Tibial artery (tissue), 4 donors: ENCODE measurements at places on chromosomes 16 and 17.

DNA sequence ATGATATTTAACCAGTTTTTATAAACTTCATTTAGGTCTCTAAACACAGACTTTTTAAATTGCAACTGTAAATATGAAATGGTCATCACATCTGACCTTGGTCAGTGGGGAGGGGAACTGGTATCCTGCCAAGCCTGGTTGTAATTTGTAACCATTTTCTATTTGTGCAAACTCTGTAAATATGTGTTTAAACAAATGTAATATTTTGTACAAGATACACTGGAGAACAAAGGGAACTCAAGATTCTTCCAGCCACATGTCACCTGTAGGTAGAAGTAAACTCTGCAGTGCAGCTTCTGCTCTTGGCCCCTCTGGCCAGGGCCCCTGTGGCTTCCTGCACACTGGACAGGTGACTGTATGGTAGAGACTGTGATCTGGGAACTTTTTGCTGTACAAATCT, 35.8 kb downstream of the AKAP1 start:
- DNase-seq, result no peak
- H3K4me3 ChIP-seq, result no peak overlapping the region
- peaks cover 90% of the 10 kb centered on the region for H3K36me3 ChIP-seq
- no peaks in the 10 kb centered on the region for H3K27me3 ChIP-seq
- no peaks in the 10 kb centered on the region for H3K4me1 ChIP-seq

GRCh38 chr16:89317101-89317671, 99.7 kb downstream of the ZNF778 start:
- H3K4me3 ChIP-seq, result no peak overlapping the region
- no peaks in the 10 kb centered on the region for H3K27me3 ChIP-seq
- H3K4me1 ChIP-seq, result peaks cover 58% of the 10 kb centered on the region
- no peak for DNase-seq
- peaks cover 9% of the 10 kb centered on the region for H3K36me3 ChIP-seq

DNA sequence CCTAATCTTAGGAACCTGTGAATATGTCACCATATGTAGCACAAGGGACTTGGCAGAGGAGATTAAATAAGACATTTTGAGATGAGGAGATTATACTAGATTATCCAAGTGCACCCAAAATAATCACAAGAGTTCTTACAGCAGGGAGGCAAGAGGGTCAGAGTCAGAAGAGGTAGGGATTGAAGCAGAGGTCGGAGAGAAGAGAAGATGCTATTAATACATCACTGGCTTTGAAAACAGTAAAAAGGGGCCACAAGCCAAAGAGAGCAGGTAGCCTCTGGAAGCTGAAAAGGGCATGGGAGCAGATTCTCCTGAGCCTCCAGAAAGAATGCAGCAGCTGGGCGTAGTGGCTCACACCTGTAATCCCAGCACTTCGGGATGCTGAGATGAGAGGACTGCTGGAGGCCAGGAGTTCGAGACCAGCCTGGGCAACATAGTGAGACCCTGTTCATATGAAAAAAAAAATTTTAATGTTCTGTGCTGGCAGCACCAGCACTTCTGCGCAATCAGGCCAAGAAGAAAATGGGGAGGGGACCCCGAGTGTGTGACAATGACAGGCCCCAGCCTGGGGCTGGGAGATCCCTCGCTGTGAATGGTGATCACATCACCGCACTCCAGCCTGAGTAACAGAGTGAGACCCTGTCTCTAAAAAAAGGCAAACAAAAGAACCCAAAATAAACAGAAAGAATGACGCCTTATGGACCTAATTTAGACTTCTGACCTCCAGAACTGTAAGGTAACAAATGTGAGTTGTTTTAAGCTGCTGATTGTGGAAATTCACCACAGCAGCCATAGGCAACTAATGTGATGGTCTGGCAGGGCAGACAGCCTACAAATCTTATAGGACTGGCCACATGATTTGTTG, 275.4 kb downstream of the MRTFB start:
- no peaks in the 10 kb centered on the region for H3K4me1 ChIP-seq
- no peak for DNase-seq
- H3K4me3 ChIP-seq, result no peak overlapping the region
- no peaks in the 10 kb centered on the region for H3K36me3 ChIP-seq
- H3K27me3 ChIP-seq, result no peaks in the 10 kb centered on the region
- no peak overlapping the region for H3K27ac ChIP-seq

- no peak overlapping the region for H3K4me3 ChIP-seq
- no peak overlapping the region for H3K27ac ChIP-seq
- no peaks in the 10 kb centered on the region for H3K4me1 ChIP-seq
- H3K27me3 ChIP-seq, result peaks cover 4% of the 10 kb centered on the region
Measured at GRCh38 chr17:27993723-27994310, 48.7 kb upstream of the NLK start.

- H3K36me3 ChIP-seq, result no peaks in the 10 kb centered on the region
- DNase-seq, result no peak
- H3K4me1 ChIP-seq, result no peaks in the 10 kb centered on the region
- no peak overlapping the region for H3K27ac ChIP-seq
Measured at GRCh38 chr16:9308356-9308801, 216.9 kb downstream of the HAPSTR1 start.

DNA sequence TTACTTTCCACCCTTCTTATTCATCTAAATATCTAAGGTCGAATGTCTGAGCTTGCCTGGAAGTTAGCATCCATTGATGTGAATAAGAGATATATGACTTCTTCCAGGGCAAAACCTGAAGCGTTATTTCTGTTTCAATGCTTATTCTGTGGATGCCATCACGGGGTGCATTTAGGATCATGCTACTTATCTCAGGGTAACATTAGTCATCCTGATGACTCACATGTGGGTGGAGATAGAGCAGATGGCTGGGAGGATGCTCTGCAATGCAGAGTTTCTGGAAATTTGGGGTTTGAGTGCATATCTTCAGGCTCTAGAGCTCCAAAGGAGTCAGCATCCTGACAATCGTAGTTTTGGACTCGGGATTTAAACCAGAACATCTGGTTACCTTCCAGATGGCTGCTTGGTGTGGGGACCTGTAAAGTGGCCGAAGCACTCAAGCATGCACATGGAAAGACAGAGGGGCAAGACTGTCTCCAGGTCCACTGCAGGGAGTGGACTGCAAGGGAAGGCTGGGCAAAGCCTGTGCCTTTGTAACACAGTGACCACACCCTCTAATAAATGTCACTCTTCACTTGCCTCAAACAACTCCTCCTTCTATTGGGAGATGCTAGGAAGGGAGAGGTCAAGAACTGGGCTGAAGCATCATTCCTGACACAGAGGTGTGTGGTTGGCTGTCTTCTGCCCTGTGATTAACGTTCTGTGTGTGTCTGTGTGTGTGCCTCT, 175.2 kb upstream of the SALL1 start:
- no peak overlapping the region for H3K27ac ChIP-seq
- H3K36me3 ChIP-seq, result no peaks in the 10 kb centered on the region
- no peaks in the 10 kb centered on the region for H3K4me1 ChIP-seq
- no peak for DNase-seq

DNA sequence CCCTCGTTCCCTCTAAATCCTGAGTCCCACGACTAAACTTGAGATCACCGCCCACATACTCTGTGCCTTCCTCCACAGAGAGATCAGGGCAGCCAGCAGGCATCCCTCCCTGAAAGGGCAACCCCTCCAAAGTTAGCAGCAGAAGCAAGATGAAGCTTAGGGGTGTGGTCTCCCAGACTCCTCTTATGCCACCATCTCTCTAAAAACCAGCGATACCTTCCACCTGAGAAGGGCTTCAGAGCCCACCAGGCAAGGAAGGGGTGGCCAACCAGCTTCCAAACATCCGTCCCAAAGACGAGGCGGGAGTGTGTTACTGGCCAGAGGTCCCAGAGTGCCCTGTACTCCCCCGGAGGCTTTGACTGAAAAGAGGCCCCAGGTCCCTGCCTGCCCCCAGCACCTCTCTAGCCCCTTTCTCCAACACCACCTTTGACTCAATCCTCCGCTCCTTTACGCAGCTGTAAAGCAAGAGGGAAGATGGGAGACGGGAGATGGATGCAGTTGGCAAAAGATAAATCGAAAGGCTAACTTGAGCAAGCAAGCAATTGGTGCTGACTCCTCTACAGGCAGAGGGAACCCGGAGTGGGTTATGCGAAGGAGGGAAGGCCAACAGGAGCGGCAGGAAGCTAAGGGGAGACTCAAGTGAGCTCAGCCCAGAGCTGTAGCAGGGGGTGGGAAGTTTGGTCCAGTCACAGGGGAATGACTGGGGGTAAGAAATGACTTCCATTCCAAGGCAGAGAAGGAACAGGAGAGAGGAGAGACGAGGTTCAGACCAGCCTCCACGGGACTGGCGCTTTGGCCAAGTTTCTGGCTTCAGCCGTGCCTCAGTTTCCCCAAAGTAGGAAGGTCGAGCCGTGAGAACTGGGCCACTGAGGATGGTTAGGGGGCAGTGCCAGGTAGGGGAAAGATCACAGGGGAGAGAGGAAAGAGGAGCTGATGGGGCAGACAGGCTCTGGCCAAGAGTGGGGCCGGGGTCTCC, 1.0 kb downstream of the ST3GAL2 start:
- H3K4me3 ChIP-seq, result peak overlapping the region; percentile 85
- H3K27ac ChIP-seq, result peak overlapping the region; percentile 84
- DNase-seq, result no peak
- no peaks in the 10 kb centered on the region for H3K27me3 ChIP-seq

DNA sequence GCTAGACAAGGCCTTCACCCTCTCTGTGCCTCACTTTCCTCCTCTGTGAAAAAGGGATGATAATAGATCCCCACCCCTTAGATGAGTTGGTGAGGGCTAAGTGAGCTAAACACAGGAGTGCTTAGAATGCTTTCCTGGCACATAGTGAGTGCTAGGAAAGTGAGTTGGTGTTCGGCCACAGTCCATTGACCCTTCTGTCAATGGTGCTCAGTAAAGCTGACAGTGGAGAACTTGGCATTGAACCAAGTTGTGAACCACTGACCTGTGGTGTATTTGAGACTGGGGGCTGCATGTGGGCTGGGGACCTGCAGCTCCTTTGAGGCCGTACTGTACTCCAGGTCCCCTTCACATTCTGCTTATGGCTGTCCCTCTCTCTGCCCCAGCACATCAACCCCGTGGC, 4.8 kb downstream of the PLK1 start:
- H3K36me3 ChIP-seq, result peaks cover 11% of the 10 kb centered on the region
- no peaks in the 10 kb centered on the region for H3K27me3 ChIP-seq
- peaks cover 10% of the 10 kb centered on the region for H3K4me1 ChIP-seq
- no peak overlapping the region for H3K27ac ChIP-seq
